ENCODE measurements at places on chromosomes 5 and 9.

DNA sequence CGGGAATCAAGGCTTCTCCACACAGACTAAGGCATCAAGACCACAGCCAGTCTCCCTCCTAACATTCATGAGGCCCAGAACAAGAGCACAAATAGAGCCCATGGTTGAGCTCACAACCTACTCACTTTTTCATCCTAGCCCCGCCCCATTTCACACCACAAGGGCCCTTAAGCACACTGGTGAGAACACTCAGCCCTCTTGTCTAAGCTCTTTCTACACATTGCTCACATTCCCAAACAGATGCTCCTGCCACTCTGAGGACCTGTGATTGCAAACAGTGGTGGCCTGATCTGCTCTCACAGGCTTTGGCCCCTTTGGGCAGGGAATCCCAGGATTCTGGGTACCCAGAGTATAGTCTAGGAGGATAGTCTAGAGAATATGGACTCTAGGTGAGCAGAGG, 54.0 kb downstream of the FEM1C start:
- no peak for DNase-seq

DNA sequence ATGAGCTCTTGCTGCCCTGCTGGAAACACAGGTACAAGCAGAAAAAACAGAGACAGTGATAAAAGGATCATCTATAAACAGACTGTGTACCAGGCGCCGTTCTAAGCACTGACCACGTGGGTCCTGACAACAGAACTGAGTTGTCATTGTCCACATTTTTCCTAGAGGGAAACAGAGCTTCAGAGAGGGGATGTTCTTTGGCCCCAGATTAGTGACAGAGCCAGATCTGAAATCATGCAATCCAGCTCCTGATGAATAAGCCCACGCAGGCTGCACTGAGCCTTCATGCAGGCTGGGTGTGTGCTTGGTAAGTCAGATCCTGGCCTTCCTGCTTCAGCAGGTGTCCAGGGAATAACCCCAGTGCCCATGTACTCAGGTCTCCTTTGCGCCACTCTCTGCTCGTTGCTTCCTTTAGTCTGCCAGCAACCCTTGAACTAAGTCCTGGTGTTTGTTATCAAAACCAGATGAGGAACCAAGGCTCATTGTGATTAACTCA, 22.8 kb upstream of the TCF7 start:
- DNase-seq: no peak

DNA sequence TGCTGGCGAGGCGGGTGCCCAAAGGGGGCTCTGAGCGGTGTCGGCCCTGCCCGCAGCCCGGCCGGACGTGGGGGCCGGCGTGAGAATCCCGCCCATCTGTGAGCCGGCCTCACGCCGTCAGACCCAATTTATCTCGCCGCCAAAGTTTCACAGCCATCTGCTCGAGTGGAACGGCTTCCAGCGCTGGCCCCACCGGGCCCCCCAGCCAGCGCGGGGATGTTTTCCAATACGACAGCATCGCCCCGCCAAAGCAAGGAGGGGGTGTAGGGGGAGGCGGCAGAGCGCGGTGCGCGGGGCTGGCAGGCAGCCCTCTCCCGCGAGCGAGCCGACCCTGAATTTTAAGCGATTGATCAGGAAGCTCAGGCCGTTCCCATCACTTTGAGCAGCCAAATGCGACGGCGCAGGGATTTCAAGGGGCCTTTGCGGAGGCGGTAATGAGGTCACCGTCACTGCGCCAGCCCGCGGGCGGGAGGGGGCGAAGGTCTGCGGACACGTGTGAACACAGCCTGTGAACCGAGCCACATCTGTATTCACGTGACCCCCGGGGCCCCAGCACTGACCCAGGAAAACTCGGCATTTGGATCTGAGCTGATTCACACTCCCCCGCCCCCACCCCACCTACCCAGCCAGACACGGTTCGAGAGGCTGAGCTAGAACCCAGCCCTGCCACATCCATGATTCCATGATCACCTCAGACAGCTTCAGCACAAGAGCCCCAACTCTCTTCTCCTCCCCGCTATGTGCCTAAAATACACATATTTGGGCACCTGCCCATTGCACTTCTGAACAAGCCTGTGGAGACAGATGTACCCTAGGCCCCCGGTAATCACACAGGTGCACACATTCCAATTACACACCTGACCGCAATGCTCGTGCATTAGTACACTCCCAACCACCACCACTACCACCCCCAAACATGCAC, 47.8 kb upstream of the PSD2 start:
- peak; percentile 44 for DNase-seq

DNA sequence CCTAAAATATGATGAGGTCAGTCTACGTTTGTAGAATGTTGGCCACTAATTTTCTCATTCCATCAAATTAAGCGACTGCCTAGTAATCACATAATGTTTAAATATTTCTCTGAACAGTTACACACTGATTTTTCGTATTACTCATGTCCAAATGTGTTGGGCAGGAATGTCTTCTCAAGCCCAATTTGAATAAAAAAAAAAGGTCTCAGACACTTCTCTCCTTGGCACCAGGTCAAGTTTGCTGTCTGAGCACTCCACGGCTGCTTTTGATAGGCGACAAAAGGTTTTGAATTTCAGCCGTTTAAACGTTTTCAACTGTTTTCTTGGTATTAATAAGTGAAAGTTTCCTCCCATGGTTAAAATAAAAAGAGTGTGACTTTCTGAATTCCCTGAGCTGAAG, 542.1 kb downstream of the IRX1 start:
- peak; percentile 1 for DNase-seq

DNA sequence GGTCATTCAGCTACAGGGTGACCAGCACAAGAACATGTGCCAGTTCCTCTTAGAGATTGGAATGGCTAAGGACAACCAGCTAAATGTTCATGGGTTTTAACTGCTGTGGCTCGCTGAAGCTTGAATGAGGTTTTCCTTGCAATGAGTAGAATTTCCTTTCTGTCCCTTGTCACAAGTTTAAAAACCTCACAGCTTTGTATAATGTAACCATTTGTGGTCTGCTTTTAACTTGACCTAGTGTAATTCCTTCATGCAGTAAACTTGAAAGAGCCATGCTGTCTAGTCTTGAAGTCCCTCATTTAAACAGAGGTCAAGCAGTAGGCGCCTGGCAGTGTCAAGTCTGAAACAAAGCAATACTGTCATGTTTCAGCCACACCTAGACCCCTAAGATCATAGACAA, 181.3 kb upstream of the DMRT1 start:
- no peak for DNase-seq

GRCh38 chr5:131386124-131386523, 122.3 kb downstream of the CDC42SE2 start:
- DNase-seq: no peak

DNA sequence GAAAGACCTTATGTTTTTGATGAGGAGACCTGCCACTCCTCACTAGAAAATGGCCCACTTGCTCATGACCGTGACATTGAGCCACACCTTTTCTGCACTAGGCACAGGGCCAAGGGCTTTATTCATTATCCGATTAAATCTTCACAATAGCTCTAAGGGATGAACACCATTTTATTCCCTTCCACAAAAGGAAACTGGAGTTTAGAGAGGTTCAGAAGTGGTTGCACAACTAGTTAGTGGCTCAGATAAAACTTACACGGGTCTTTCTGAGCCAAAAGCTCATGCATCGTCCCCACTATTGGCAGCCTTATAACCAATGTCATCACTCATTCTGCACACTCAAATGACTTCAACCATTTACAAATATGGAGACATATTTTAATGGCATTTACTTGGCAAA, 39.4 kb downstream of the SUSD1 start:
- peak; percentile 73 for DNase-seq

Measured in astrocyte (in vitro differentiated cells and primary cell).